Stomach (tissue), 19 donors: ENCODE measurements at places on chromosomes 4 and X. TPM values are rescaled to one million over a fixed set of nuclear protein-coding genes. Genes with fewer than 3 reads are reported as not detected.

- H3K27me3 ChIP-seq = no peaks in the 10 kb centered on the region
- no peak overlapping the region for H3K27ac ChIP-seq
- H3K4me3 ChIP-seq = no peak overlapping the region
- no peaks in the 10 kb centered on the region for H3K4me1 ChIP-seq
- DNase-seq = no peak
- no peaks in the 10 kb centered on the region for H3K36me3 ChIP-seq
Measured at GRCh38 chrX:16033331-16033730, 90.0 kb upstream of the GRPR start.

DNA sequence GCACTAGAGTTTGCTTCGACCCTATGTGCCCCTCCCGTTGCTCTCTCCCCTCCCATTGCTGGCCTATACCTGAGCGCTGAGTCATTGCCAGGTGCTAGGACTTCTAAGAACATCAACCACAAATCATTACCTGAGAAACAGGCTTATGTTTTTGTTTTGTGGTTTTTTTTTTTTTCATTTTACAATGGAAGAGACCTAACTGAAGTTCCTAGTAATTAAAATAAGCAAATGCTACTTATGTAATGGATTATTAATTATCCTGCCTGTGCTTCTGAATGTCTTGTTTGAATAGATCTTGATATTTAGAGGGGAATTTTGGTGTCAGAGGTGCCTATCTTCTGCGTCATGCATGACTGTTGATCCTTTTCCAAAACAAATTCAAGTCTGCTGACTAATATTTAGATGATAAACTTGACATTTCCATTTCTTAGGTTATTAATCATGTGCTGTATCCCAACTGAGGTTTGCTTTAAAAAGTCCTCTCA is 275.4 kb upstream of the CPEB2 start:
- DNase-seq = peak; percentile 59
- no peak overlapping the region for H3K27ac ChIP-seq
- H3K4me1 ChIP-seq = no peaks in the 10 kb centered on the region
- H3K4me3 ChIP-seq = no peak overlapping the region
- H3K27me3 ChIP-seq = no peaks in the 10 kb centered on the region

DNA sequence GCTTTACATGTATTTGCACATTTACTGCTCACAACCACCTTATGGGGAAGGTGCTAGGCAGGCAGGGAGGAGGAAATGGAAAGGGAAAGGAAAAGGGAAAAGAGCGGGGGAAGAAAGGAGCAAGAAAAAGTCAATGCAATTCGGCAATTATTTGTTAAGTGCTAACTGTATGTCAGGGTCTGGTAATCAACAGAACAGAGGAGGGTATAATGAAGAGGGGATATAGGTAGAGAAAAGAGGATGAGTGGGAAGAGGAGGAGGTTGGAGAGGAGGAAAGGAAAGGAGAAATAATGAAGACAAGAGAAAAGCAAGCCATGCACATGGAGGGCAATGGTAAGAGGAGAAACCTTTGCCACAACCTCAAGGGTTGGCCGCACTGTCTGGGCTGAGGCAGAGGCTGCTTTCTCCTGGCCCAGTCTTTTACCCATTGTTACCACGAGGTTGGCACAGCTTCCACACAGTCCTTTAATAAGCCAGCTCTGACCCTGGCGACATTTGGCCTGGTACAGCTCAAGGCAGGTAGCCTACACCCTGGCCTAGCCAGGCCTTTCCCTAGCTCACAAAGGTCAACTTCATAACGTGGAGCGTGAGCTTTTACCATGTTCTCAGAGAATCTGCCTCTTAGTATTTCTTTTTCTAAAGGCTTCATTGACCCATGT is 836 bp downstream of the BTK start:
- H3K36me3 ChIP-seq = no peaks in the 10 kb centered on the region
- H3K4me1 ChIP-seq = no peaks in the 10 kb centered on the region
- no peak for DNase-seq

DNA sequence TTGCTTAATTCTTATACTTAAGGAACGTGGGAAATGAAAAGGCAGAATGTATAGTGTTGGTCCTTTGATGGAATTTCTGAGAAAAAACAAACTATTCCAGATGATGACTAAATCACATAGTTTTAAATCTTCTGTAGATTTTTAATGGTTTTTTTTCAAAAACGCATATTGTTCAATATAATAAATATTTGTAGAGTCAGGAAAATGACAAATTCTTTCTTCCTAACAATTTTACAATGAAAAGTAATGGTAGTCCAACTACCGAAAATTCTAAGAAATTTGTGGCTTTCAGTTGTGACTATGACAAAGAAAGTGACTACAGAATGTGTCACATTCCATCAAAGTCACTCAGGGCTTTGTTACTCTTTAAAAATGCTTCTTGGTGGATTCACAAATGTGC is 164.8 kb upstream of the PITX2 start:
- H3K36me3 ChIP-seq = no peaks in the 10 kb centered on the region
- no peak overlapping the region for H3K4me3 ChIP-seq
- H3K27ac ChIP-seq = no peak overlapping the region

DNA sequence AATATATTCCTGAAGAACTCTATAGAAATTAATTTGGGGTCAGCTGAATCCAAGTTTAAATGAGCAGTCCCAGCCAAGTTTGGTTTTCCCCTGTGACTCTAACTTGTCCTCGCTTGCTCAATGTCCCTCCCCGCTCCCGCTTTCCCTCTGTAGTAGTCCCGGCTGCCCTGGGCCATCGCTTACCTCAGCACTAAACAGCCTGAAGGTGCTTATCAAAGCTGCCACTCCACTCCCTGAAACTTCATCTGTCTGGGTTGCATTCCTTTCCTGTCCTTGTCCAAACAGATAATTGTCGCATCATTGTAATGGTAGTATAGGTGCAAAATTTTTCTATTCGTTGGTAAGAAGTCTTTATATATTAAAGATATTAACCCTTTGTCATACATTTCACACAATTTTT is 12.8 kb downstream of the SLC25A43 start:
- no peaks in the 10 kb centered on the region for H3K36me3 ChIP-seq
- DNase-seq = no peak
- peaks cover 13% of the 10 kb centered on the region for H3K4me1 ChIP-seq
- no peak overlapping the region for H3K4me3 ChIP-seq

GRCh38 chr4:174631901-174632758 is 109.8 kb upstream of the HPGD start:
- H3K27ac ChIP-seq = no peak overlapping the region
- no peaks in the 10 kb centered on the region for H3K27me3 ChIP-seq
- no peaks in the 10 kb centered on the region for H3K36me3 ChIP-seq
- no peak for DNase-seq

GRCh38 chr4:169063441-169063840 is 53.4 kb upstream of the CBR4 start:
- no peaks in the 10 kb centered on the region for H3K4me1 ChIP-seq
- peak overlapping the region; percentile 77 for H3K27ac ChIP-seq
- no peak for DNase-seq
- no peak overlapping the region for H3K4me3 ChIP-seq
- no peaks in the 10 kb centered on the region for H3K27me3 ChIP-seq

- DNase-seq = peak; percentile 89
- peak overlapping the region; percentile 86 for H3K27ac ChIP-seq
- H3K36me3 ChIP-seq = no peaks in the 10 kb centered on the region
Measured at GRCh38 chr4:72567821-72568675, 973 bp downstream of the ADAMTS3 start.

GRCh38 chr4:142556048-142556447 is 290.1 kb downstream of the INPP4B start:
- no peaks in the 10 kb centered on the region for H3K27me3 ChIP-seq
- DNase-seq = no peak
- H3K4me1 ChIP-seq = no peaks in the 10 kb centered on the region
- no peaks in the 10 kb centered on the region for H3K36me3 ChIP-seq
- no peak overlapping the region for H3K27ac ChIP-seq

- H3K27me3 ChIP-seq = no peaks in the 10 kb centered on the region
- no peaks in the 10 kb centered on the region for H3K36me3 ChIP-seq
- DNase-seq = no peak
- H3K27ac ChIP-seq = no peak overlapping the region
- H3K4me1 ChIP-seq = no peaks in the 10 kb centered on the region
Measured at GRCh38 chr4:61770456-61770855, 570.3 kb downstream of the ADGRL3 start.

GRCh38 chr4:10240691-10241090 is 124.1 kb upstream of the WDR1 start:
- H3K4me3 ChIP-seq = no peak overlapping the region
- no peaks in the 10 kb centered on the region for H3K36me3 ChIP-seq
- H3K27me3 ChIP-seq = no peaks in the 10 kb centered on the region
- H3K4me1 ChIP-seq = no peaks in the 10 kb centered on the region
- no peak overlapping the region for H3K27ac ChIP-seq

DNA sequence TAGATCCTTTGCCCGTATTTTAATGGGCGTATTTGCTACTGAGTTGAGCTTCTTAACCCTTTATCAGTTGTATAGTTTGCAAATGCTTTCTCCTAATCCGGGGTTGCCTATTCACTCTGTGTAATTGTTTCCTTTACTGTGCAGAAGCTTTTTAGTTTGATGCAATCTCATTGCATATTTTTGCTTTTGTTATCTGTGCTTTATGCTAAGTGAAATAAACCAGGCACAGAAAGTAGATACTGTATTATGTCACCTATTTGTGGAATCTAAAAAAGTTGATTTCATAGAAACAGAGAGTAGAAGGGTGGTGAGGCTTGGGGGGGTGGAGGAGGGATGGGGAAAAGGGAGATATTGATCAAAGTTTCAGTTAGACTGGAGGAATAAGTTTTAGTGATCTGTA is 17.7 kb downstream of the OGT start:
- H3K27ac ChIP-seq = no peak overlapping the region
- no peak for DNase-seq
- peaks cover under 1% of the 10 kb centered on the region for H3K4me1 ChIP-seq
- no peak overlapping the region for H3K4me3 ChIP-seq
- H3K27me3 ChIP-seq = no peaks in the 10 kb centered on the region

DNA sequence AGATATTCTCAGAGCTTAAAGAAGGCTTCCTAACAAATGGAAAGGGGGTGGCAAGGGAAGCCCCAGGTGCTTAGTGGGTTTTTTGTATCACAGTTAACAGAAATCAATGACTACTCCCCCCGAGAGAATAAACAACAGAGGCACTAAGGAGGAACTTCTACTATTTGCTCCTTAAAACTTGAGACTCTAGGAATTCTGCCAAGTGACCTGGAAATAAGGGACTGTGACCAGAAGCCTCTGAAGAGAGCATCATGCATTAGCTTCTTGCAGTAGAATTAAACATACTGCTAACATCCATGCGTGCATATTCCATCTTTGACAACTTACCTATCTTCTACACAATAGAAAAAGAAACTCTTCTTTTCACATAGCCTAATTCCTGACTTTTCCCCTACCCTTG is 86.8 kb downstream of the CAMK2D start:
- H3K4me1 ChIP-seq = peaks cover 52% of the 10 kb centered on the region
- no peaks in the 10 kb centered on the region for H3K27me3 ChIP-seq
- H3K36me3 ChIP-seq = no peaks in the 10 kb centered on the region
- no peak for DNase-seq
- no peak overlapping the region for H3K27ac ChIP-seq

DNA sequence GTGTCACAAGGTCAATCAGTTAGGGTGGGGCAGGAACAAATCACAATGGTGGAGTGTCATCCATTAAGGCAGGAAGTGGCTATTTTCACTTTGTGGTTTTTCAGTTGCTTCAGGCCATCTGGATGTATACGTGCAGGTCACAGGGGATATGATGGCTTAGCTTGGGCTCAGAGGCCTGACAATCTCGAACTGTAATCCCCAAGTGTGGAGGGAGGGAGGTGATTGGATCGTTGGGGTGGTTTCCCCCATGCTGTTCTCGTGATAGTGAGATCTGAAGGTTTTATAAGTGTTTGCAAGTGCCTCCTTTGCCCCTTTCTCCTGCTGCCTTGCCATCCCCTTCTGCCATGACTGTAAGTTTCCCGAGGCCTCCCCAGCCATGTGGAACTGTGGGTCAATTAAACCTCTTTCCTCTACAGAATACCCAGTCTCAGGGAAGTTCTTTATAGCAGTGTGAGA is 36.7 kb upstream of the STS start:
- no peaks in the 10 kb centered on the region for H3K36me3 ChIP-seq
- DNase-seq = no peak
- H3K4me3 ChIP-seq = no peak overlapping the region

DNA sequence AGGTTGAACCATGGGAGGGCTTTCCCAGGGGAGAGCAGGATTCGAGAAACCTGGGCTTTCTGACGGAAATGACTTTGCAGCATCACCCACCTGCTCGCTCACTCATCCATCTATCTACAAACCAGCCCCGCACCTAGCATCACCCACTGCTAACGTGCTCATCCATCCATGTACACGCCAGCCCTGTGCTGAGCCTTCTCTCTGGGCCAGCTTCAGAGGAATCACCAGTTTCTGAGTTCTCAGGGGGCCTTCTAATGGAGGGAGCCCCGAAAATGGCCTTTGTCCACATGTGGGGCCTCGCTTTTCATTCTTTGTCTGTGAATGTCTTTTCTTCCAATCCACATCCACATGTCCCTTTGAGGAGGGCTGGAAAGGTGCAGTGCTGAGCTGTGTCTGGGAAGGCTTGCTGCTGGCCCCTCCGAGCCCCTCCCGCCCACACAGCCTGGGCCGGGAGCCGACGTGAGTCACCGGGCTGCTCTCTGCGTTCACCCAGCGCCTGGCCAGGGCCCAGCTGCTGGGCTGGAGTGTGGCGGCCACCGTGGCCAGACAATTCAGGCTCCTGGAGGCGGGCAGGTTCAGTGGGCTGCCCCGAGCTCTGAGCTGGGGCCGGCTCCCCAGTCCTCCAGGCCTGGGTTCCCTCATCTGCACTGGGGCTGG is 14.7 kb downstream of the SORCS2 start:
- no peaks in the 10 kb centered on the region for H3K36me3 ChIP-seq
- no peaks in the 10 kb centered on the region for H3K27me3 ChIP-seq
- H3K4me3 ChIP-seq = no peak overlapping the region
- H3K4me1 ChIP-seq = peaks cover 38% of the 10 kb centered on the region
- peak overlapping the region; percentile 68 for H3K27ac ChIP-seq

DNA sequence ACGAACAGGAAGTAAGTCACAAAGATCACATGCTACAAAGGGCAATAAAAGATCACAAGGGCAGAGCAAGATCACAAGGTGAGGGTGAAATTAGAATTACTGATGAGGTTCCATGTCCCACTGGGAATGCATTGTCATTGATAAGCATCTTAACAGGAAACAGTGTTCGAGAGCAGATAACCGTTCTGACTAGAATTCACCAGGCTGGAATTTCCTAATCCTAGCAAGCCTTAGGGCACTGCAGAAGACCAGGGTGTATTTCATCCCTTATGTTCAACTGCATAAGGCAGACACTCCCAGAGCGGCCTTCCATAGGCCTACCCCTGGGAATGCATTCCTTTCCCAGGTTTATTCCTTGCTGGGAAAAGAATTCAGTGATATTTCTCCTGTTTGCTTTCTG is 980.6 kb upstream of the LCORL start:
- no peaks in the 10 kb centered on the region for H3K27me3 ChIP-seq
- no peak overlapping the region for H3K27ac ChIP-seq
- DNase-seq = no peak
- H3K36me3 ChIP-seq = no peaks in the 10 kb centered on the region
- no peaks in the 10 kb centered on the region for H3K4me1 ChIP-seq

Gene RTL9
- total RNA-seq = not detected

Gene PABPC1L2B
- not detected for total RNA-seq

Gene RNF150
- total RNA-seq = 88.1 TPM

Gene ARX
- total RNA-seq = 0.29 TPM
